GOT3 (cell line): ENCODE measurements at places on chromosomes 16 and 17.
A peak's percentile ranks its signal among the peaks of the same experiment; 100 is the strongest.

GRCh38 chr17:77245162-77245926 is 104.6 kb downstream of the SEC14L1 start:
- DNase-seq: no peak

GRCh38 chr16:81544700-81545271 is 100.2 kb downstream of the CMIP start:
- DNase-seq: no peak

- no peak for DNase-seq
These were observed 492.2 kb downstream of the WWOX start for GRCh38 chr16:78591682-78592103.

GRCh38 chr16:9050102-9050830 is 41.2 kb upstream of the HAPSTR1 start:
- DNase-seq: no peak

GRCh38 chr16:57935904-57936303 is 35.0 kb downstream of the CNGB1 start:
- no peak for DNase-seq

GRCh38 chr17:47813512-47814031 is 8.0 kb downstream of the OSBPL7 start:
- no peak for DNase-seq

DNA sequence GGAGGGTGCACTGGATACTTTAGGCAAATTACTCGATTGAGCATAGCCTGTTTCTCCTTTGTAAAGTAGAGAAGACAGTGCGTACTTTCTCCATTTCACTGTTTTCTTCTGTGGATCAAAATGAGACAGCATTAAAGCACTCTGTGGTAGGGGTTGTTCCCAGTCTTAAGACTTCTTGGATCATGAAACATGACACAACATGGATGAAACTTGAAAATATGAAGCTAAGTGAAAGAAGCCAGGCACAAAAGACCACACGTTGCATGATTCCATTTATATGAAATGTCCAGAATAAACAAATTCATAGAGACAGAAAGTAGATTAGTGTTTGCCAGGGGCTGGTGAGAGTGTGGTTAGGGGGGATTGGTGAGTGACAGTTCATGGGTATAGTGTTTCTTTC is 61.8 kb upstream of the MED9 start:
- DNase-seq: no peak

GRCh38 chr17:31291820-31292219 is 5.2 kb downstream of the OMG start:
- no peak for DNase-seq

GRCh38 chr16:77918809-77919707 is 103.3 kb upstream of the CLEC3A start:
- no peak for DNase-seq

GRCh38 chr16:87314990-87315420 is 2.2 kb downstream of the C16orf95 start:
- DNase-seq: no peak

DNA sequence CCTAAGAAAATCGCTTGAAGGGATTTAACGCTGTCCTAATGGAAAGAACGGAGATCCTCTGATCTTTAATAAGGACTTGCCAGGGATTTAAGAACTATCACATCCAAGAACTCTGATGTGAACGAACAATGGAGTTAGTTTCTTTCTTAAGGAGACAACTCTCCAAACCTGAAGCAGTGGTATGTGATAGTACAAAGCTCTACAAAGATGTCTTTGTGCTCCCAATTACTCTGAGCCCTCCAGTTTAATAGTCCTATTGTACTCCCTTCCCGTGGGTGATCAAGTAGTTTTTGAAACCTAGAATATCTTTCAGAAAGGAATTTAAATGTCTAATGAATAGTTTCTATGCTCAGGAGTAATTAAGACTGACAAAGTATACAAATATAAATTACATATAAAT is 123.8 kb downstream of the FTO start:
- DNase-seq: no peak

DNA sequence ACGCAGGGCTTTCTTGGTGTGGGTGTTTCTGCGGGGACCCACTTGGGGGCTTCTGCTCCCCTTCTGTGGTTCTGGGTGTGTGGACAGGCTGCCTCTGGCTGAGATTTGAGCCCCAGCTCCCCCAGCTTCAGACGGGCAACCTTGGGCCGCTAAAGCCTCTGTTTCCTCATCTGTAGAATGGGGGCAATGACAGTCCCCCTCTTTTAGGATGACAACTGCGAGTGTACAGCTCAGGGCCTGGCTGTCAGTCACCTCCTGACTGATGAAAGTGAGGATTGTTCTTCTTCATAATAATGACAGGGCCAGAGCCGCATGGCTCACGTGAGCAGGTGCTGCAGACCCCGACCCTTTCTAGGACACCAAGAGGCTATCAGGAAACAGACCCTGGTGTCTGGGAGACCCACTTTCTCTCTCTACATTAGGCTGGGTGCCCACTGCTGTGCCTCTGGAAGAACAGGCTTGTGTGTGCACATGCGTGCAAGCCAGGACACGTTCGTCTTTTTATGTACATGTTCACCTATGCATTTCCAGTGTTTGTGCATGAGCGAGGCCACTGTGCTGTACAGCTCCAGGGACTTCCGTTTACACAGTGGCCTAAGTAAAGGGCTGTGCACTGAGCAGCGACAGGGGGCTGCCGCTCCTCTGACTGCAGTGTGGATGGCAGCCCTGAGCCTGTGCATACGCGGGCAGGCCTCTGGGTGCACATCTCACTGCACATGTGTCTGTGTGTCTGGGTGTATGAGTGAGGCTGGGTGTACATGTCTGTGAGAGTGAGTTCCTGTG is 4.6 kb downstream of the SPNS3 start:
- DNase-seq: no peak

DNA sequence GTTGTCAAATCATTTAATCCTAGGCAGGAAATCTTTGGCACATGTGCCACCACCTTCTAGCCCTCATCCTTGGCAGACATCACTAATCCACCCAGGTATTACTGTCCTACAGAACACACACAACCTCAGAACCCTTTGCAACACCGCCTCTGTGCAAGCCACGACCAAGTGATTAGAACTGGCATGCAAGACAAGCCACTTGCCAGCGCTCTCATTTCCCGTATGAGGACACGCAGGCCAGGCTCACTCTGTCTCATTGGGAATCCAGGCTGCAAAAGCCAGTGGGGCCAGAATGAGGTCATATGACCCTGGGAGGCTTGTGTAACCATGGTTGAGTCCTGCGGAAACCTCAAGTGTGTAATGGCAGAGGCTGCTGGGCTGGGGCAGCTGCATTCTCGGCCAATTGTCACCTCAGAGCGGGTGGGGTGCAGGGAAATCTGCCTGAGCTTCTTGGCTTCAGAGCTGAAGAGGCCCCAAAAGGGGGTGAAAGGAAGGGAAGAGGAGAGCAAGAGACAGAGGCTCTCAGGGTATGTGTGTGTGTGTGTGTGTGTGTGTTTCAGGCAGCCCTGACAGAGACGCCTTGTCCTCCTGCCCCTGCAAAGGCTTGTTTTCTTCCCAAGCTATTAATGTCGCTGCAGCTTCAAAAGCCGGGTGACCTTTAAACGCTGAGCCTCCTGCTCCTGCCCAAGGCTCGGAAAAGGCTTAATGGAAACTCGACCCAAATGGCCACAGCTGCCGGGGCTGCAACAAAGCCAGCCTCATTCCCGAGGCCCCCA is 43.2 kb upstream of the MRPS23 start:
- peak; percentile 90 for DNase-seq

GRCh38 chr17:2710803-2711607 is 559 bp downstream of the CLUH start:
- no peak for DNase-seq

DNA sequence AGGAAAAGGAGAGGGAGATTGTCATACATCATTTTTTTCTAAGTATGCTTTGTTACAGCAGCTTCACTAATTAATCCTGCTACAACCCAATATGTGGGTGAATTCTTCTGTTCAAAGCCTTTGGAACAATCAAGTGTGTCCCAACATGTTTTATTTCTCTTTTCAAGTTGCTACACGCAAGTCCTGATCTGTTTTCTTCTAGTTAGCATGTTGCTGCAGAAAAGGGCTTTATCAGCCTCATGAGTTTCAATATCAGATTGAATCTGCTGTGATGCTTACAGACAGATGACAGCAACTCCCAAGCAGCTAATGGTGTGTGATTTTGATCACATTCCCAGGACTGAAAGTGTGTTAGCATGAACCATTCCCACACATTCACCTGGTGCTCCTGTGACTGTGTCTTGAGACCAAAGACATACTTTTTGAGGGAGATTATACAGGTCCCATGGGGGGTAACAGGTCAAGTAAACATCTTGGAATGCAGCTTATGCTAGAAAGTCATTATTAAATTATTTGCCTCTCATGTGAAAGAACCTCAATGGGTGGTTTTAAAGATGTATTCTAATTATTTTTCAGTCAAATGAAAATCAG is 96.9 kb upstream of the KCNJ16 start:
- DNase-seq: no peak

DNA sequence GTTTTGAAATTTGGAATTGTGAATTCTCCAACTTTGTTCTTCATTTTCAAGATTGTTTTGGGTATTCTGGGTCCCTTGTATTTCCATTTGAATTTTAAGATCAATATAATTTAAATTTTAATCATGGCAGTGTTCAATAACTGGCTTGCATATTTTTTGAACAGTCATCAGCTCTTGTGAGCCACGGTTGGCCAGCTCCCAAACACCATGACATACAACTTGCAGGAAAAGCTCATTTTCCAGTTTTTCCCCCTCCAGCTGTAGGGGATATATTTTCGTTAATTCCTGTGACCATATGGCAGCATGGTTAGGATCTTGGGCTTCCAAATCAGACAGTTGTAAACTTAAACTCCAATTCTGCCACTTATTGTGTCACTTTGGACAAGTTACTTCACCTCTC is 690.1 kb downstream of the WWOX start:
- no peak for DNase-seq

DNA sequence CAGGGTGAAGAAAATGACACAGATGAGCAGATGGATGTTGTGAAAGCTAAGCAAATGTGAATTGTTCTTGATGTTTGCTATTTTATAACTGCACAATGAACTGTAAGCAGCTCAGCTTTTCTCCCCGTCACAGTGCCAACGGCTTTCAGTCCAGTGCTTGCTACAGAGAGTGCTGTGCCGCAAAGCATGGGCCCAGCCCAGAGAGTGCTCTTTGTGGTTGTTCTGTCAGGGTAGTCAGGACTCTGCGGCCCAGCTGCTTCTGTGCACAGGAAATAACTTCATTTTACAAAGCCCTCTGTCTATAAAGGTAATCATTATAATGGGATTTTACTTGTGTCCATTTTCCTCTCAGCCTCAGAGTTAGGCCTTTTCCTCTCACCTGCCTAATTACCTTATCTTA is 39.1 kb downstream of the CDRT15 start:
- DNase-seq: no peak

- DNase-seq: no peak
These were observed 3.9 kb upstream of the KRT33A start for GRCh38 chr17:41354536-41354935.

DNA sequence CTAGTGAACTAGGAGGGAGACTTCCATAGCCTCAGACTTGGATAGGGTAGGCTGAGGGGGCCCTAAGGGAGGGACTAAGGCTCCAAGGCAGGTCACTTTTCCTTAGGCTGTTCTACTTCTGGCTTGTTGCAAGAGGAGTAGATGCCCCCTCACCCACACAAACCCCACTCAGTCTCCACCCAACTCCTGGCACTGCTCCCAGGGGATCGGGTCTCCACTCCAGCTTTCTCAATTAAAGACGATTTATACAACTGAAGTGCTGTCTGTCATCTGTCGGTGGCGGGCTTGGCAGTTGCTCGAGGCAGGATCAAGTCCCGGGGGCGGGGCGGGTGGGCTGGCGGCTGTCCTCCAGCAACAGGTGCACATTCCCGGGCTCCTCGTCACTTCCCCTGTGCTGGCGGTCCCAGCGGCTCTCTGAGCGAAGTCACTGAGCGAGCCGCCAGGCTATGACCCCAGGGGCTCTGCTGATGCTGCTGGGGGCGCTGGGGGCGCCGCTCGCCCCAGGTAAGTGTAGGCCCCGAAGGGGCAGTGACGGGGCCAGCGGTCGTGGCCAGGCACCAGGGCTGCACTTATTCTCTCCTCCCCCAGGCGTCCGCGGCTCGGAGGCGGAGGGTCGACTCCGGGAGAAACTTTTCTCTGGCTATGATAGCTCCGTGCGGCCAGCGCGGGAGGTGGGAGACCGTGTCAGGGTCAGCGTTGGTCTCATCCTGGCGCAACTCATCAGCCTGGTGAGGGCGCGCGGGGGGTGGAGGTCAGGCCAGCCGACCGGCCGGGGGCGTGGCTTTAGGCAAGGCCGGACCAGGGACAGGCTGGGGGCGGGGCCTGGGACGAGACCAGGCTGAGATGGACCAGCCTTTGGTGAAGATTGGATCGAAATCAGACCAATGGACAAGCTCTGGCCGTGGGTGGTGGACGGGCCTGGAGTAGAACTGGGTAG is at the start of gene CHRNB1:
TSS of gene CHRNB1 (plus strand) at position 380 of the 937 bp plus-strand sequence. CDS start at position 447, 67 bp downstream.
- no peak for DNase-seq

GRCh38 chr16:51508490-51509212 is 357.6 kb upstream of the SALL1 start:
- no peak for DNase-seq

- DNase-seq: no peak
These were observed 20.0 kb downstream of the NUFIP2 start for GRCh38 chr17:29273924-29274323.

DNA sequence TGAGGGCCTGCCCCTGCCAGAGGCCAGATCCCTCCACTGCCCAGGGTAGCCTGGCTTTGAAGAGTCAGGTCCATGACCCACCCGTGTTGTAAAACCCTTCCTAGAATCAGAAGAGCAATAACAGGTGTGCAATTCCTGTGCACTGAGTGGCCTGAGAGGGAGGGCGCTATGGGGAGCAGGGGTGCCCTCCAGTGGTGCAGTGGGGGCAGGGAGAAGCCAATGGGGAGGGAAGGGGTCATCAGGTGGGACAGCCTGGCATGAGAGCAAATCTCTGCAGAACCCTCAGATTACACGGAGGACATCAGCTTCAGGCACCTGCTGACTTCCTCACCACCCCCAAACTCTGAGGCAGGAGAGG is 72.9 kb upstream of the ZNF469 start:
- no peak for DNase-seq

GRCh38 chr16:3101841-3102470 is 2.9 kb upstream of the ZSCAN10 start:
- DNase-seq: no peak

DNA sequence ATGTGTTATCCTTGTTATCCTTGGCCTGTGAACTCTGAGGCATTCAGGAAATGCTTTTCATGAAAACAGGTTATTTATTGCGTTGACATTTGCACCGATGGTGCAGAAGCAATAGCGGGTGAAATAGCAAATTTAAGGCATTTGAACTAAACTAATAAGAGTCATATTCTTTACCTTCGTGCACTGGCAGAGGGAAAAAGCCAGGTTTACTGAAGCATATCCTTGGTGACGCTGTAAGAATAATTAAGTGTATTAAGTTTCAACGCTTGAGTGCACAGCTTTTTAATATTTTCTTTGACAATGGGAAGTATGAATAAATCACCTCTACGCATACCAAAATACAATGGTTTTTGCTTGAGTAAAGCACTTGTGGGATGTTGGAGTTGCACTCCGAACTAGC is 13.6 kb upstream of the KPNA2 start:
- no peak for DNase-seq
